ENCODE measurements at places on chromosomes 1 and 21.

DNA sequence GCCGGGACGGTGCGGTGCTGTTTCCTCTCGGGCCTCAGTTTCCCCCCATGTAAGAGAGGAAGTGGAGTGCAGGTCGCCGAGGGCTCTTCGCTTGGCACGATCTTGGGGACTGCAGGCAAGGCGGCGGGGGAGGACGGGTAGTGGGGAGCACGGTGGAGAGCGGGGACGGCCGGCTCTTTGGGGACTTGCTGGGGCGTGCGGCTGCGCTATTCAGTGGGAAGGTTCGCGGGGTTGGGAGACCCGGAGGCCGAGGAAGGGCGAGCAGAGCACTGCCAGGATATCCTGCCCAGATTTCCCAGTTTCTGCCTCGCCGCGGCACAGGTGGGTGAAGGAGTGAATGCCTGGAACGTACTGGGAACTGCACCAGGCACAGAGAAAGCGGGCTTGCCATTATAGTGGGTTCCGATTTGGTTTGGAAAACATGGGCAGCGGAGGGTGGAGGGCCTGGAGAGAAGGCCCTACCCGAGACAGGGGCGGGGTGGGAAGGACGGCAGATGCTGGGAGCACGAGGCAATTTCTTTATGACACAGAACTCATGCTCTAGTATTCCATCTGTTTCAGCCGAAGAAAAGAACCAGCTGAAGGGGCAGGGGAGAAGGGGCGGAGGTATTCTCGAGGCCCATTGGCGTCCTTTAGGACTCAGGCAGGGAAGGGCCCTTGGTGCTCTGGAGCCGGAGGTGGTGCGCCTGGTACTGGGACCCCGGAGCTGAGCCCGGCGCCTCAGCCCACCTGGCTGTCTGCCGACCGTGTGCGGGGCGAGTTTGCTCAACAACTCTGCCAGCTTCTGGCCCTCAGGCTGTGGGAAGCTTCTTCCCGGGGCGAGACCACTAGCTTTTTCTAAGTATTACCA is 960 bp downstream of the PCSK9 start:
- DNase-seq: peak; percentile 79

GRCh38 chr1:55314740-55315139 is 99.6 kb upstream of the USP24 start:
- no peak for DNase-seq

DNA sequence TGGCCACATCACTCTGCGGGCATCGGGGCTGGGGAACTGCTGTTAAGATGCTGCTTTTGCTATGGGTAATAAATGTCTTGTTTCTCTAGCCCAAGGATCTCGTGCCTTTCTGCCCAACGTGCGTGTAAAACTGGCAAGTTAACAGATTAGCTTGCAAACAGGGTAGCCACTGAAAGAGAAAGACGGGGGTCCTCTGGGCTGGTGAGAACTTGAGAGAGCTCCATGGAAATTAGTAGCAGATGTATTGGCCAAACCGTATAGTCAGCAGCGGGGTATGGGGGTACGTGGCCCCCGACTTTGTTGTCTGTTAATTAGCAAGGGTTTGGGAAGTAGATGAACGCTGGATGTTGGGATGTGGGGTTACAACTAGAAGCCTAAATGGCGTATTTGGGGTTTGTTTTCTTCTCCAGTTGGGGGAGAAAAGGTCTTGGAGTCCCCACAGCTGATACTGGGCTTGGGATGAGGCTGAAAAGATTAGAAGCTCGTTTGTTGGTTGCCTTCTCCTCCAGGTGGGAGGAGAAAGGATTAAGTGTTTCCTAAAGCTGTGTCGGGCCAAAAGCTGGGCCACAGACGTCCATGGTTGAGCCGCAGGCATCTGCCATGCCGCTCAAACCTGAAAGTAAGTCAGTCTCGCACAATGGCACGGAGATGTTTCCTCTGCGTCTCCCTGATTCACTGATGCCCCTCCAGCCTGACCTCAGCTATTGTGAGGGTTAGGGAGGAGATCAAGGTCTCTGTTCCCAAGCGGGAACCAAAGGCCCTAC is 32.3 kb upstream of the C1orf174 start:
- DNase-seq: no peak

GRCh38 chr1:183418696-183419095 is 516 bp upstream of the NMNAT2 start:
- DNase-seq: no peak

- DNase-seq: no peak
Observed at GRCh38 chr1:25610822-25611630, 5.6 kb upstream of the MAN1C1 start.

- DNase-seq: no peak
Observed at GRCh38 chr1:240575981-240576662, 35.8 kb downstream of the GREM2 start.

DNA sequence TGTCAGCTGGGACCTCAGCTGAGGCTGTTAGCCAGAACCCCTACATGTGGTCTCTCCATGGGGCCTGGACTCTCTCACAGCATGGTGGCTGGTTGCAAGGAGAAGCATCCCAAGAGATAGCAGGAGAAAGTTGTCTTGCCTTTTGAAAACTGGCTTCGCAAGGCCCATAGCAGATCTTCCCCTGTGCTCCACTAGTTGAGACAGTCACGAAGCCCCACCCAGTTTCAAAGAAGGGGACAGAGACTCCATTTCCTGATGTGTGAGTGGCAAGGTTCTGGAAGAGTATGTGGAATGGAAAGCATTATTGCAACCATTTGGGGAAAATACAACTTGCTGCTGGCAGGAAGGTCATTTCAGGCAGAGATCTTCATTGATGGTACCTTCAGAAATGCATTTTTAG is 7.5 kb upstream of the CSRP1 start:
- DNase-seq: no peak

GRCh38 chr1:10838541-10838940 is 42.1 kb upstream of the CASZ1 start:
- DNase-seq: no peak

GRCh38 chr1:44660176-44660575 is 14.1 kb downstream of the TMEM53 start:
- peak; percentile 86 for DNase-seq

GRCh38 chr1:196115646-196116045 is 492.6 kb downstream of the KCNT2 start:
- peak; percentile 20 for DNase-seq

GRCh38 chr1:206131037-206131436 is 13.8 kb upstream of the AVPR1B start:
- no peak for DNase-seq

GRCh38 chr1:48291421-48291820 is 68.9 kb downstream of the SLC5A9 start:
- DNase-seq: no peak

DNA sequence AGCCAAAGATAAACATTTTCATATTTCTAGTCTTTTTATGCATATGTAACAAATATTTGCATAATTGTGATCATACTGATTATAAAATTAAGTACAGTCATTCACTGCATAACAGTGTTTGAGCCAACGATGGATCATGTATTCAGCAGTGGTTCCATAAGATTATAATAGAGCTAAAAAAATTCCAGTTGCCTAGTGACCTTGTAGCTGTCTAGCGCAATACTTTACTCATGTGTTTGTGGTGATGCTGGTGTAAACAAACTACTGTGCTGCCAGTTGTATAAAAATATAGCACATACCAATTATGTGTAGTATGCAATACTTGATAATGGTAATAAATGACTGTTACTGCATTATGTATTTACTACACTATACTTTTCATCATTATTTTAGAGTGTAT is 2.1 kb upstream of the S100A10 start:
- no peak for DNase-seq

DNA sequence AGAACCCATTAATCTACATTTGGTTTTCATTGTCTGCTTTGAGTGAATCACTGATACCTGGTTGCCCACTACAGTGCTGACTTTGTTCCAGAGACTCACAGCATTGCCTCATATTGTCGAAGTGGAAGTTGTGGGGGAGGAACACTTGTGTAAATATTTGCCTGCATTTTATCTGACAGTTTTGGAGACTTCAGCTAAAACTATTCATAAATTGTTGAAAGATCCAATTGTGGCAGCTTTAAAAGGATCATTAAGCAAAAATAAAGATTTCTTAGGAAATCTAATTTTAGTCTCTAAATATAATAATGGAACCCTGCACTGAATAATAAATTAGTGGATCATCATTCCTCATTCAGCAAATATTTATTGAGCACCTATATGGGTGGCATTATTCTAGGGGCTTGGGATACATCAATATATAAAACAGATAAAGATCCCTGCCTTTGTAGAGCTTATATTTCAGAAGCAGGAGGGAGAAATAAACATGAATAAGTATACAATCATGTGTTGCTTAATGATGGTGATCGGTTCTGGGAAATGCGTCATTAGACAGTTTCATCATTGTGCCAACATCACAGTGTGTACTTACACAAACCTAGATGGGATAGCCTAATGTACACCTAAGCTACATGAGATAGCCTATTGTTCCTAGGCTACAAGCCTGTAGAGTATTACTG is 73.5 kb downstream of the OSBPL9 start:
- DNase-seq: no peak

GRCh38 chr1:205179842-205180241 is 31.7 kb downstream of the DSTYK start:
- no peak for DNase-seq

- DNase-seq: no peak
Observed at GRCh38 chr1:148308832-148309458, 156.9 kb upstream of the NBPF11 start.

DNA sequence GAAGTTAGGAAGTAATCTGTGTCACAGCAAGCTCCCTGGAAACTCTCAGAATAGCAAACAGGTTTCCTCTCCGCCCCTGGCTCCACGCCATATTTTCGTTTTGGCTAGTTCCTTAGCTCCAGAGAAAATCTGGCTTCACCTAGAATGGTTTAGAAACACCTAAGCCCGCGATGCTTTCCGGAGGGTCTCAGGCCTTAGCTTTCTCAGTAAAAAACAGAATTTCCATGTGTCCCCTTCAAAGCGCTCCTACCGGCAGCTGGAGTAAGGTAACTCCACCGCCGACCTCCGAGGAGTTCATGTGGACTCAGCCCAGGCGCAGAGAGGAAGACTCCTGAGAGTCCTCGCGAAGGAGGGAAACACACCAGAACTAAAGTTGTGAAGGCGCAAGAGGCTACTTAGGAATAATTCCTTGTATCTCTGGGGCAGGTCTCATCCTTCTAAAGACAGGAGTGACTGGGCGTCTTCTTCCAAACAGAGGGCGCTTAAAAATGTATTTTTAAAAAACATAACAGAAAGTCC is 406 bp downstream of the KIAA0040 start:
- peak; percentile 46 for DNase-seq

- no peak for DNase-seq
Observed at GRCh38 chr1:88777604-88778149, 93.6 kb downstream of the PKN2 start.

DNA sequence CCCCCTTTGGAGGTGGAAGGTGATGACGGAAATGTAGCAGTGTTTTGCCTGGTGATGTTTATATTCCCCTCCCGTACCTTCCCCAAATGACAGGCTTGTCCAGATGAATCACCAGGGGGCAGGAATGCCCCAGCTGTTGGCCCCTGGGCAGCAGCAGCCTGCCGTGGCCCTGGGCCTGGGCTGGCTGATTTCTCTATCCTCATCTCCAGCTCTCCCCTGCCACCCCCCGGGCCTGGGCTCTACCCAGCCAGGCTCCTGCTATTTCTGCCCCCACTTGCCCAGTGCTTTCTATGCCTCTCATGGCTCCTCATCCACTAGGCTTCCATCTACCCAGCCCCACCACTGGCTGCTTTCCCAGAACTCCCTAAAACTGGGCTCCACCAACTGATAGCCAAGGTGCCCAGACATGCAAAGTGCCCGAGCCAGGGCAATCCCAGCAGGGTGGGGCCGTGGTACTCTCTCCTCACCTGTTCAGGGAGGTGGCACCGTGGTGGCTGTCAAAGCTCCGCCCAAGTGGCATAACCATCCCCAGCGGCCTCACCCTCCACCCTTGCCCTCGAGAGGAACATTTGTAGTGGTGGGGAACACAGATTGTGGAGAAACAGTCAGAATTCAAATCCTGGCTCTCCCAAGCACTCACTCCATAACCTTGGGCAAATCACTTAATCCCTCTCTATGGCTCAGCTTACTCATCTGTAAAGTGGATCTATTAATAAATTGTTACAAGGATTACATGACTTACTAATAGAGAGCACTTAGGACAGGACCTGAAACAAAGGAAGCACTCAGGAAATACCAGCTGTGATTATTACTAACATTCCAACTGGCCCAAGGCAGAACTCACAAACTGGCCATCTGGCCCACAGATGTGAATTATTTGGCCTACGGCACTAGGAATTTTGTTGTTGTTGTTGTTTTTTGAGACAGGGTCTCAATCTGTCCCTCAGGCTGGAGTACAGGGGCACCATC is 12.8 kb upstream of the ECE1 start:
- peak; percentile 56 for DNase-seq

GRCh38 chr1:53655931-53656746 is 82.8 kb downstream of the GLIS1 start:
- peak; percentile 14 for DNase-seq

GRCh38 chr21:31913182-31913608 is 40.4 kb downstream of the HUNK start:
- no peak for DNase-seq

GRCh38 chr1:1614204-1614953 is 921 bp upstream of the MIB2 start:
- DNase-seq: peak; percentile 37

GRCh38 chr1:2493691-2494322 is 17.7 kb downstream of the PLCH2 start:
- DNase-seq: no peak

DNA sequence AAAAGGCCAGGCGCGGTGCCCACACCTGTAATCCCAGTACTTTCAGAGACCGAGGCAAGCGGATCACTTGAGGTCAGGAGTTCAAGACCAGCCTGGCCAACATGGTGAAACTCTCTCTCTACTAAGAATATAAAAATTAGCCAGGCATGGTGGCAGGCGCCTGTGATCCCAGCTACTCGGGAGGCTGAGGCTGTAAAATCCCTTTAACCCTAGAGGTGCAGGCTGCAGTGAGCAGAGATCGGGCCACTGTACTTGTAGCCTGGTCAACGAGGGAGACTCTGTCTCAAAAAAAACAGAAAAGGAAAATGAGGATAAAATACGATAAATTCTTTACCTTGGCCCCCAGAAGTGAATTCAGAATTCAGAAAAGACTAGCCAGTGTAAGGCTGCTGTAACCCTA is 1.6 kb downstream of the TMEM50B start:
- no peak for DNase-seq

GRCh38 chr21:39105341-39105765 is 77.9 kb downstream of the PSMG1 start:
- no peak for DNase-seq

DNA sequence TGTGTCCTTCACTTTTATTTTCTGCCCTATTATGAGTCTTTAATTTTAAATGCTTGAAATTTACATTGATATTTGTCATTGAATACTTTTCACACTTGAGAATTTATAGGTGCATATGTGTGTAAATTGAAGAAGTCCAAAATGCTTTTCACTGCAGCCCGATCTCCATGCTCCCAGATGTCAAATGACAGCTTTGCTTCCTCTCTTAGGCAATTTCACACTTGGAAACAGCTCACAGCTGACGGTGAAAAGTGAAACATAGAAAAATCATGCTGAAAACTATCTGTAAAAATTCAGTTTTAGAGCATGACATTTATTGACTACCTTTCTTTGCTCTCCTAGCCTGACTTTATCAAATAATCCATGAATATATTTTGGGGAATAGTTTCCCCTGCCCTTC is 196.0 kb downstream of the RPS6KC1 start:
- DNase-seq: no peak

All from NCI-H2171 treated with DMSO at 0.1 percent for 48 hours (cell line).